ENCODE measurements at places on chromosomes 13 and 19.

DNA sequence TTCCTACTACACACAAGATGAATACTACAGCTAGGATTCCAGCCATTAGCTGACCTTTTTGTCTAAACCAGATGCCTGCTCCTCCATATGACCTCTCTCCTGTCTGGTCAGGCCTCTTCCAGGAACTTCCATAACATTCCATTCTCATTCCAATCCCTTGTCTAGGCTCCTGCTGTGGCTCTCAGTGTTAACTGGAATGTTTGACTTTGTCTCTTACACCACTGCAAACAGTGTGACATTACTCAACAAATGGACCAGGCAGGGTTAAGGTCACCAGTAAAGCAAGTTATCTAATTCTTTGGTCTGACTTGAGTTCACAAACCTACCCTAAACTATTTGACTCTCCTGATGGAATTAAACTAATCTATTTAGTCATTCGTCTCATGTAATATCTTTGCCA lies 2.1 kb upstream of the GPC6 start:
- no peak for DNase-seq

DNA sequence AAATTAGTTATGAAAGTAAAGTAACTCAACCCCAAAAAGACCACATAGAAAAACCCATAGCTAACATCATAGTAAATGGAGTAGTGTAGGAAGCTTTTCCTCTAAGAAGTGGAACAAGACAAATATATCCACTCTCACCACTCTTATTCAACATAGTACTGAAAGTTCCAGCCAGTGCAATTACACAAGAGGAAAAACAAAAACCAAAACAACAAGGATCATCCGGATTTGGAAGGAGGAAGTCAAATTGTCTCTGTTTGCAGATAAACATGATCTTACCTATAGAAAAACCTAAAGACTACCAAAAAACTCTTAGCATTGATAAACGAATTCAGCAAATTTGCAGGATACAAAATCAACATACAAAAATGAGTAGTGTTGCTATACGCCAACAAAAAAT lies 8.5 kb upstream of the SIGLEC8 start:
- DNase-seq: no peak

- DNase-seq: no peak
Measured at GRCh38 chr13:113746143-113746525, 12.9 kb upstream of the TMEM255B start.

GRCh38 chr13:40755082-40755700 lies 15.8 kb downstream of the MRPS31 start:
- DNase-seq: no peak

GRCh38 chr19:48135411-48135810 lies 24.8 kb upstream of the PLA2G4C start:
- DNase-seq: no peak

GRCh38 chr13:77714119-77714755 lies 16.8 kb downstream of the SLAIN1 start:
- no peak for DNase-seq

DNA sequence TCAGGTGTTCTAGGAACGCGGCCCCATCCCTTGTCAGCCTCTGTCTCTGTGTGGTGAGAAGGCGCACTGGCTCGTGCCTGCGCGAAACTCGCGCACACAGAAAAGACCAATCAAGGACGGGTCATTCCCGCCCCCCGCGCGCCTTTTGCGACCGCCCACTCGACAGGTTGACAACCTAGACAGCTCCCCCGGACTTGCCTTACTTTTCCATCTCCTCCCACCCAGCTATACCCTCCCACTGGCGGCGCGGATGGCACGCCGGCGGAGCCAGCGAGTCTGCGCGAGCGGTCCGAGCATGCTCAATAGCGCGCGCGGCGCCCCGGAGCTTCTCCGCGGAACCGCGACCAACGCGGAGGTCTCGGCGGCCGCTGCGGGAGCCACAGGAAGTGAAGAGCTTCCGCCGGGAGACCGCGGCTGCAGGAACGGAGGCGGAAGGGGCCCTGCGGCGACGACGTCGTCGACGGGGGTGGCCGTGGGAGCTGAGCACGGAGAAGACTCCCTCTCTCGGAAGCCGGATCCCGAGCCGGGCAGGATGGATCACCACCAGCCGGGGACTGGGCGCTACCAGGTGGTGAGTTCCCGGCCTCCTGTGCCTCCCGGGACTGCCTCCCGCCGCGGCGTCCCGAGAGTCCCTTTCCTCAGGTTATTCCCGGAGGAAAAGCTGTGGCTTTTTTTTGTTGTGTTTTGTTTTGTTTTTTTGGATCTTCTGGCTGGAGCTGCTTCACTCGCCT lies at the start of gene NDFIP2:
TSS of gene NDFIP2 (plus strand) at position 202 of the 731 bp plus-strand sequence. CDS start at position 251, 49 bp downstream.
- peak; percentile 84 for DNase-seq

- DNase-seq: peak; percentile 91
Measured at GRCh38 chr19:49801966-49802661, 11.0 kb downstream of the FUZ start.

DNA sequence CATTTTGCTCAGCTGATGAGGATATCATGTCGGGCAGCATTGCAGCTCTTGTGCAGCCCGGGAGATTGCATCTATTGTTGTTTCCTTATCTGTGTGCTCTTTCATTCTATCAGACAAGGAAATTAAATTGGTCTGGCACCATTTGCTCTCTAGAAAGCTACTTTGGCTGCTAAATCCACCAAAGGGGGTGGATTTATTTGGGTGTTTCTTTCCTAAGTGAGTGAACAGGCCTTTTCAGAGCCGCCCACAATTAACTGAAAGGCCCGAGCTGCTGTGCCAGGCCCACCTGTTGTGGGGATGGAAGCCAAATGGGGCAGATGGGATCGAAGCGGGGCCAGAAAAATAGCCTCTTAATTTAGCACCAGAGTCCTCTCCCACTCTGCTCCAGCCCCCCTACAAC lies 99.4 kb downstream of the DNAJC15 start:
- DNase-seq: no peak

- DNase-seq: no peak
Measured at GRCh38 chr13:66675620-66676019, 554.5 kb downstream of the PCDH9 start.

GRCh38 chr13:110449219-110450015 lies 112.1 kb downstream of the RAB20 start:
- no peak for DNase-seq

DNA sequence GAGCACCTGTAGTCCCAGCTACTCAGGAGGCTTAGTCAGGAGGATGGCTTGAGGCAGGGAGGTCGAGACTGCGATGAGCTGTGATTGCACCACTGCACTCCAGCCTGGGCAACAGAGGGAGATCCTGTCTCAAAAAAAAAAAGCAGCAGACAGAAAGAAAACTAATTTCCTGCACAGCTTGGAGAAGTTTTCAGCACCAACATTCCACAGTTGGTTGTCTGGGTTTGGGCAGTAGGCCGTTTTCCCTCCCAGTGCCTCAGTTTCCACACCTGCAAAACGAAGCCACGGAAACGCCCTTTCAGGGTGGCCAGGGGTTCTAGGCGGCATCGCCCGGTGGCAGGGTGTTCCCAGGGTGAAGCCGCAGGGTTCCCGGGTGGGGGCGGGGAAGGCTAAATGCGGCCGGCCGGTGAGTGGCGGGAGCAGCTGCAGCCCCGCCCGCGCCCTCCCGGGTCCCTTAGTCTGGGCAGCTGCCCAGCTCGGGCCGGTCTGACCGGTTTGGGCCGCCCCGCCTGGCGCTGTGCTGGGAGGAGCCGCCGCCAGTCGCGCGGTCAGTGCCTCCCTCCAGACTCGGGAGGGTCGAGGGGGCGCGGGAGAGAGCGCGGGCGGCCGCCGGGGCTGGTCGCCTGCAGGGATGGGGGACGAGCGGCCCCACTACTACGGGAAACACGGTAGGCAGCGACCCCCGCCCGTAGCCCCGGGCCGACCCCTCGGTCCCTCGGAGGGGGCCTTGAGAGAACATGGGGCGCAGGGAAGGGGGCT lies at the start of gene SLC44A2:
TSS of gene SLC44A2 (plus strand) at position 551 of the 759 bp plus-strand sequence. CDS start at position 632, 81 bp downstream.
- DNase-seq: peak; percentile 39

GRCh38 chr19:38308006-38308766 lies 4.1 kb downstream of the C19orf33 start:
- DNase-seq: no peak

DNA sequence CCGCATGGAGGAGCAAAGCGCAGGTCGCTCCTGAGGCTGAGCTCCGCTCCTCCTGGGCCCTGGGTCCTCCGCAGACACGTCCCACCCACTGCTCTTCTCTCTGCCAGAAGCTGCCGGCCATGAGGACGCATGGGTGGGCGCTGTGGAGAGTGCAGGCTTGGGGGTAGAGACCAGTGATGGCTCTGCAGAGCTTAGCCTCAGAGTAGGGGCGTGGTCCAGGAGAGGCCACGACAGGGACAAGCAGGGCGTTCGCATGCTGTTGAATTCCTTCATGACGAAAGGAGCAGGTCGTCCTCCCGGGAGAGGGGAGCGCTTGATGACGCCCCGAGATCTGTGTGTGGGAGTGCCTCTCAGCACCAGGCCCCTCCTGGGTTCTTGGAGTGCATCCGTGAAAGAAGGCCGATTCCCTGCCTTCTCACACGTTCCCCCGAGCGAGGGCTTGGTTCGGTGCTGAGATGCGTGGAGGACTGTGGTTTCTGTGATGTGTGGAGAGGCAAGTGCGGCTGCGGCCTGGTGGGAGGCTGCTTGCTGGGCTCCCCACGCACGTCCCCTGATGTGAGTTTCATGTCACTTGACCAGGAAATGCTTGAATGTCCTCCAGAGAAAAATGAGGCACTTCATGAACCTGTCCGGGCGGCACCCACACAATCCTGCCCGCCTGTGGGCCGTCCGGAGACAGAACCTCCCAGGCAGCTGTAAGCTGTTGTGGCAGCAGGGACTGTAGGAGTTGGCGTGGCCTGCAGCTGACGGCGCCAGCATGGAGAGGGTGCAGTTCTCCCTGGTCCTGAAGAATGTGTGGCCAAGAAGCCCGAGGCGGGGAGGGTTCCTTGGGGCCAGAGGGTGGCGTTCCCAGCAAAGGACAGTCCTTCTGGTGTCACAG lies 4.5 kb downstream of the SF3A2 start:
- DNase-seq: no peak

GRCh38 chr13:114099918-114100445 lies 32.4 kb downstream of the RASA3 start:
- no peak for DNase-seq

DNA sequence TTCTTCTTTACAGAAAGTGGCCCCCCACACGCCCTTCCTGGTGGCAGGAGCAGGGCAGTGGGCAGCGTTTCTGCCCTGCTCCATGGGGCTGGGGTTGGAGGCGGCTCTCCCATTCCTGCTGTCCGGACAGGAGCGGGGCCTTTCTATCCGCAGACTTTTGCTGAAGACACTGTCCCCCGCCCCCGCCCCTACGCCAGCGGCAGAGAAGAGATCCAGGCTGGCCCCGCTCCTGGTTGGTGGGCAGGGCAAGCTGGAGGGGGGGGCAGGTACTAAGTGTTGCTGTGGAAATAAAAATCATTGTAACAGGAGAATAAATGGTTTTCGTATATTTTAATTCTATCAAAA lies 81.7 kb downstream of the ZNF429 start:
- no peak for DNase-seq

DNA sequence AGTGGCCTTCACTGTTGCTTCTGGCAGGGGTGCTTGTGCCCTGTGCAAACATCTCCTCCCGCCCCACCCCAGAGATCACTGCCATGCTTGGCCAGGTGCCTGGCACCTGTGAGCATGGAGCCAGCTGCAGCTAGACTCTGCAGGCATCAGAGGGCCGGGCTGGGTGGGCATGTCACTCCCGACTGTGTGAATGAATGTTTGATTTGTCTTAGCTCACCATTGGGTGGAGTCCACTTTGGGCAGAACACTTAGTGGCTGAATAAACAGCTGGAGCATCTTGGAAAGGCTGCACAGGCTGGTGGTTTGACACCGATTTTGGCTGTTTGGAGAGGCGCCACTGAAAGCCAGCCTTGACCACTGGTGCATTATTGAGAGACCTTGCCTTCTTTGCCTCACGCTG lies 267.3 kb downstream of the DLEU7 start:
- DNase-seq: no peak

DNA sequence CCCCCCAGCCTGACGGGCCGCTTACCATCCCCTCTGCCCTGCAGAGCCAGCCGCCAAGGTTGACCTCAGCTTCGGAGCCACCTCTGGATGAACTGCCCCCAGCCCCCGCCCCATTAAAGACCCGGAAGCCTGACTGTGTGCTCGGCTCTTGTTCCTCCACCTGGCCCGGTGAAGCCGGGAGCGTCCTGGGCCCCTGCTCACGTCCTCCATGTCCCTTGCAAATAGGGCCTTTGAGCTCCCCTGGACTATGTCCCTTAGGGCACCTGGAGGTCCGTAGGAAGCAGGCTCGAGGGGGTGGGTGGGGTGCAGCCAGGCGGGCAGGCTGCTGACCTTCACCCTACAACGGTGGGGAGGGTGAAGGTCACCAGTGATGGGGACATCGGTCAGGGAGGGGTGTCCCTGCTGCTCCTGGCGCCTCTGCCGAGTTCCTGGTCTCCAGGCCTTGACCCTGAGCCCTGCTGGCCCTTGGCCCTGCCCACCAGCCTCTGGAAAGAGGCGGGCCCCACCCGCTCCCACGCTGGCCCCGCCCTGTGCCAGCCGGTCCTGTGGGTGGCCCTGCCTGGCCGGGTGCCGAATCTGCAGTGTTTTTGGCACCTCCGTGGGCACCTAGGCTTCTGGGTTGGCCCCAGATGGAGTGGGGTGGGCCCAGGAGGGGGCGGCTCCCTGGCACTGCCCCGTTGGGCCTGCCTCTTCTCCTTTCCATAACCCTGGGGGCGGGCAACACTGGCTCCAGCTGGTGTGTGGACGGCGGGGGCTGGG lies 3.3 kb downstream of the ATP5F1D start:
- peak; percentile 53 for DNase-seq

- DNase-seq: no peak
Measured at GRCh38 chr13:69657676-69658075, 449.9 kb upstream of the ATXN8OS start.

DNA sequence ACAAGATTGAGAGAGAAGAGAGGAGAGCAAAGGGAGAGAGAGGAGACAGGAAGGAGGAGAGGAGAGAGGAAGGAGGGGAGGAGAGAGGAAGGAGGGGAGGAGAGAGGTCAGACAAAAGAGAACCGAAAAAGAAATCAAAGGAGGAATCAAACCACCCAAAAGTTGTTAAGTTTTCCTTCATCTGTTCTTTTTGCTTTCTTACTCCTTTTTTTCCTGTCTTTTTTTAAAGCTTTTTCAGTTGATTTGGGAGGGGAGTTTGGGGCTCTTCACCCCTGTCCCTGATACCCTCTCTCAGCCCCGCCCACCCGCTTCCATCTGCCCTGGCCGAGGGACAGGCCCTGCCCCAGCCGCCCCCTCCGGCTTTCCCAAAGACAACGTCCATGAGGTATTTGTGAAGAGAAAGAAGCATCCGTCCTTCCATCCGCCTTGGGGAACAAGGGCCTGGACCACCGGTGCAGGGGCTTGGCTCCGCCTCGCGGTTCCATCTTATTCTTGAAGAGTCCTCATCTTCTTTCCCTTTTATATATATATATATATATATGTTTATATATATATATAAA lies 13.3 kb downstream of the ZNF574 start:
- no peak for DNase-seq
